ENCODE measurements at places on chromosomes 1 and 21.

GRCh38 chr21:35333831-35334618 lies 284.9 kb upstream of the RUNX1 start:
- DNase-seq: no peak

- peak; percentile 62 for DNase-seq
These were observed 642.1 kb upstream of the ADGRL2 start for GRCh38 chr1:81158592-81158991.

GRCh38 chr1:93607814-93608186 lies 73.8 kb downstream of the BCAR3 start:
- peak; percentile 78 for DNase-seq

GRCh38 chr1:29696656-29697390 lies 460.5 kb downstream of the PTPRU start:
- no peak for DNase-seq

DNA sequence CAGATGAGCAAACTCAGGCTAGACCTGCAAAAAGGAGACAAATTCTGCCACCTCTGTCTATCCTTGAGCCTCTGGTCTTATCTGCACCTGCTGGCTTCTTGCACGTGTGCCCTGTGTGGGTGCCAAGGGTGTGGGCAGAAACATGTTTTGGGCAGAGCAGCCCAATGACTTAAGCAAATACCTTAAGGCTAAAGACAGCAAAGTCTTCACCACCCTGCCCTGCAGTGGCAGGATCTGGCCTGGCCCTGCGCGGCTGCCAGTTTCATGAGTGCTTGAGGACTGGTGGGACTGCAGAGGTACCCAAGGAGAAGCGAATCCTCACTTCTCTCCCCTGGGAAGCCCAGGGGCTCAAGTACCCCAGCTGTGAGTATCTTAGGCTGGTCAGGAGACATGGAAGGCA lies 3.8 kb upstream of the SLC26A9 start:
- DNase-seq: no peak

DNA sequence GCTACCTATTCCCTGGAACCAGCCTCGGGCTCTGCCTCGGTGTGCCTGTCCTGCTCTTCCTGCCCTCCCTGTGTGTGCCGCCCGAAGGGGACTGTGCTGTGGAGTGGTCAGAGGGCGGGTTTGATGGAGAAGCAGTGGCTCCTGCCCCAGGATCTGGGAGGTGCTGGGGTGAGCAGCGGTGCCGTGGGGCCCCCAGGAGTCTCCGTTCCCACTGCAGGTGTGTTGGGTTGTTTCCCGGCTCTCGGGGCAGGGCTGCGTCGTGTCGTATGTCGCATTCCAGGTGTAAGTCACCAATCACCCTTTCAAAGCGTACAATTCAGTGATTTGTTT lies 32.6 kb upstream of the TTC34 start:
- DNase-seq: no peak

DNA sequence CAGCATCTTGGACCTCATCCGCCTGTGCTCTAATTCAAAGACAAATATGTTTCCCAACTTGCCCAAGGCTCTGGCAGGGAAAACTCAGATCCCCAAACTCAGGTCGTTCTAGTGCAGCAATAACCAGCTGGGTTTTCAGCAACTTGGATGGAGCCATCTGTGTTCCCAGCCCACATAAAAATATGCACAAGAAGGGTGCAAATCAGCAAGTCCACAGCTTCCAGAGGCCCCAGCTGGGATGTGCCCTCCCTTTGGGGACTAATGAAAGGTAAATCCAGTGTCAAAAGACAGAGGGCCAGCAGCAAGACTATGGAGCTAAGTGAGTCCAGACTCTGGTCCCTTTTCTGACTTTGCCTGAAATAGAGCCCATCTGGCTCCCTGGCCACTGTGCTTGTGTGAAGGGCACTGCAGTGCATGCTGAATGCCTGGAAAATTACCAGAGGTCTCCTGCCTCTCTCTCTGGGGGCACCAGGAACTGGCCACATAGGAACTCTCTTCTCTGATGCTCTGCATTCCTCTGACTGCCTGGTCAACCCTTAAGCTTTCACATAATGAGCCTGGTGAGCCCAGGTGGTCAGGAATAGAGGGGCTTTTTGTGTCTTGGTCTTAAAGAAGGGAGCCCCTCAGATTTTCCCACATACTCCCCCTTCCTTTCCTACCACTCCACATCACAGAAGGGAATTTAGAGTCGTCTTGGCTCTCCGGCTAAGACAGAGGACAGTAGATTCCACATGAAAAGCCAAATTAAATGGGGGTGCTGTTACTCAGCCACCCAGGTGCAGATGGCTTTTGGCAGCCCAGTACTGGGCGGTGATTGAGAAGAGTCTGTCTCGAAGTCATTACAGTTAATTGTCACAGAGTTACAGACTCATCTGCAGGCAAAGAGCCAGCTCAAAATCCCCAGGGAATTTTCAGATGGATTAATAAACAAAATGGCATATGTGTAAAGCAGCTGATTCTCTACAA lies 88.1 kb upstream of the C1orf21 start:
- no peak for DNase-seq

Measured in fibroblast of lung (primary cell).